AG10803 (cell line): ENCODE measurements at places on chromosomes 11 and 22.

- DNase-seq: no peak
Observed at GRCh38 chr11:57299150-57299737, 25.5 kb downstream of the TNKS1BP1 start.

DNA sequence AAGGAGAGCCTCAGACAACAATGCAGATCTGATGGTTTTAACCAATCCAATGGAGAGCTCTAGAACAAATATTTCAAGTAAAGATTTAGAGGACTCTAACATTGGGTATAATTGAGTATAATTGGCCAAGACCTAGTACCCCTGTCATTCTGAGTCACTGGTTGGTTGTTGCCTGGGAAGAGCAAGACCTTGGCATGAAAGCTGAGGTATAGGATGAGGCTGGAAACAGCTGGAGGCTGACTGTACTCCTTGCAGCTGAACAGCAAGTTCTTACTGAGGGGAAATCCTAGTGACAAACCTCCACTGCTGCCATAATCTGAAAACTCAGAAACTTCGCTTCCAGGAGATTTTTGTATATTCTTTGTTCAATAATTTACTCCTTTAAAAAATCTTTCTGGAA is 54.3 kb upstream of the MUC15 start:
- DNase-seq: peak; percentile 10

- no peak for DNase-seq
Observed at GRCh38 chr22:38839686-38840085, 4.1 kb downstream of the NPTXR start.

DNA sequence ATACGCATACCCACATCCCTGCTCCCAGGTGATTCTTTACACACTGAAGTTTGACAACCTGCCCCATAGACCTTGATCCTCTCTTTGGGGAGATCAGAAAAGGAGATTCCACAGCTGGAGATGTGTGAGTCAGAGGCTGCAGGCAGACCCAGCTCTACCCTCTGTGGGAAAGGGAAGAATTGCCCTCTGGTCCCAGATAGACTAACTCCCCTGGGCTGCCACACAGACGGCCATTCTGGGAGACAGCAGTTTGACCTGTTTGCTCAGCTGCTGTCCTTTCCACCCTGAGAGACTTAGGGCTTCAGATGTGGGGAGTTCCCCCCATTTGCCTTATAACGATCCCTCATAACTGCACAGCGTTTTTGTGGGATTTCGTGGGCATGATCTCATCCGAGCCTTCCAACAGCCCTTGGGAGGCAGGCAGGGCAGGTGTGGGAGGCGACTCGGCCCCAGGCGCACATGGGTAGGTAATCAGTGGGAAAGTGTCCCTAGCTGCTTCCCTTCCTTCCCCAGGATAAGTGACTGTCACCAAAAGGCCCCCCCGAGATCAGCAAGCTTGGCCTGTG is 14.1 kb downstream of the FAM83F start:
- DNase-seq: no peak

DNA sequence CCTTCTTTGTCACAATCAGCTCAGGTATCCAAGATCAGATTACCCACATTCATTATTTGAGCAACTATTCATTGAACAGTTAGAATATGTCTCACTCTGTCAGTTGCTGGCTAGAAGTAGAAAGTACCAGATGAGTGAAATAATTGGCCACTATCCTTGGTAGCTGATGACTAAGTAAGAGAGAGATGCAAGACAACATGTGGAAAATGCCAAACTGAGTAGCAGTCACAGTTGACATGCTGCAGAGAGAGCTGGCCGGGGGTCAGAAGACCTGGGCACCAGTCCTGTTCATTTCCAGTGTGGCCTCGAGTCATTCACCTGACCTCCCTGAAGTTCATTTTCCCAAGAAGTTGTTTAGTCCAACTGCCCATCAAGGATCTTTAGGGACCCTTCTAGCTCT is 22.5 kb upstream of the SMIM35 start:
- DNase-seq: peak; percentile 40

GRCh38 chr11:72203163-72203562 is 11.2 kb downstream of the FOLR1 start:
- no peak for DNase-seq

- no peak for DNase-seq
Observed at GRCh38 chr11:6285019-6285418, 25.4 kb downstream of the CCKBR start.

- DNase-seq: no peak
Observed at GRCh38 chr11:79507706-79508105, 66.9 kb upstream of the TENM4 start.

DNA sequence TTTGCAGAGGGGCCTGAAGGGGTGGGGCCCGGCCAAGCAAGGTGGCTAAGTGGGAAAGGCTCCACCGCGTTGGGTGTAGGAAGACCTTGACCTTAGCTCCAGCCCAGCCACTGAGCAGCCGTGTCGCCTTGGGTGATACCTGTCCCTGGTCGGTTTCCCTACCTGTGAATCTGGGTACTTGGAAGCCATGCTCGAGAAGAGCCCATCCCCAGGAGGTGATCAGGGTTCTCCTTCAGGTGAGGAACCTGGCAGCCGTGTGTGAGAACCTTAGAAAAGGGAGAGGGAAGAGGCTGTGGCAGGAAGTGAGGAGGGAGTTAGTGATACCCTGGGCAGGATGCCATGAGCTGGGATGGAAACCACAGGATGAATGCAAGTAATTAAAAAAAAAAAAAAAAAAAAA is 21.6 kb downstream of the PPARA start:
- DNase-seq: peak; percentile 90

- DNase-seq: peak; percentile 52
Observed at GRCh38 chr11:112226831-112227401, 688 bp downstream of the PTS start.

DNA sequence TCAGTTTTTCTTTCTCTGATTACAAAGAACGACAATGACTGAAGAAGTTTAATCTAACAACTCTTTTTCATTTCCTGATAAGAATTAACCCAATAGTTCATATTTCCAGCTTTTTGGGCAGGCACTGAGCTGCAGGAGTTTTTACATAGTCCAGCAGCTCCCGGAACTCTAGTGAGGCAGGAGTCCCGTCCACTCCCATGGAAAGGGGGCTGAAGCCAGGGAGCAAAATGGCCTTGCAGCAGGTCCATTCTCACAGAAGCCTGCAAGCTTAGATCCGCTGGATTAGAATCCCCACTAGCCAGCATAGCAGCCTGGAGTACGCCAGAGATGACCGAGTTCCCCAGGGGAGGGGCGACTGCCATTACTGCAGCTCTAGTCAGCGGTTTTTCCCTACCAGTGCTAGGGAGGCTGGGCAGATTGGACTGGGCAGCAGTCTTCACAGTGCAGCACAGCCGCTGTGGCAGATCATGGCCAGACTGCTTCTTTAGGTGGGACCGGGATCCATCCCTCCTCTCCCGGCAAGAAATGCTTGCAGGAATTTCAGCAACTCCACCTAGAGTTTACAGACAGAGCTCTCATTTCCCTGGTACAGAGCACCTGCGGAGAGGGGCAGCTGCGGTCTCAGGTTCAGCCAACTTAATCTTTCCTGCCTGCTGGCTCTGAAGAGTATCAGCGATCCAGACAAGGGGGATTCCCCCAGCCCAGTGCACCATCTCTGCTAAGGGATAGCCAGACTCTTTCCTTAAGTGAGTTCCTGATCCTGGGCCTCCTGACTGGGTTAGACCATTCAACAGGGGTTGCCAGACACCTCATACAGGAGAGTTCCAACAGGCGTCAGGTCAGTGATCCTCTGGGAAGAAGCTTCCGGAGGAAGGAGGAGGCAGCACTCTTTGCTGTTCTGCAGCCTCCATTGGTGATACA is 742 bp upstream of the CASP4 start:
- peak; percentile 48 for DNase-seq

DNA sequence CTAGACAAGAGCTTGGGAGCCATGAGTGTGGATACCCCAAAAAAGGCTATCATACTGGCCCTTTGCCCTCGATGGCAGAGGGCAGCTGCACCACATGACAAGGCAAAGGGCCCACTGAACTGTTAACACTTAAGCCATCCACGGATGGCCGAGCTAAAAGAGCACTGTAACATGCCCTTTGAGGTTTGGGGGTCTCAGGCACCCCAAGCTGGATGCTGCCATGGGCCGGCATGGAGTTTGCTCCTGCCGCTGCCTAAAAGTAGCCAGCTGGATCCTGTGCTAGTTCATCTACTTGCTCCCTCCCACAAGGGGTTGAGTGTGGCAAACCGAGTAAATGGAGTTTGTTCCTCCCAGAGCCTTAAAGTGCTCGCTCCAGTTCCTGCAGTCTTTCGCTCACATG is 383.2 kb upstream of the LRRC4C start:
- no peak for DNase-seq

DNA sequence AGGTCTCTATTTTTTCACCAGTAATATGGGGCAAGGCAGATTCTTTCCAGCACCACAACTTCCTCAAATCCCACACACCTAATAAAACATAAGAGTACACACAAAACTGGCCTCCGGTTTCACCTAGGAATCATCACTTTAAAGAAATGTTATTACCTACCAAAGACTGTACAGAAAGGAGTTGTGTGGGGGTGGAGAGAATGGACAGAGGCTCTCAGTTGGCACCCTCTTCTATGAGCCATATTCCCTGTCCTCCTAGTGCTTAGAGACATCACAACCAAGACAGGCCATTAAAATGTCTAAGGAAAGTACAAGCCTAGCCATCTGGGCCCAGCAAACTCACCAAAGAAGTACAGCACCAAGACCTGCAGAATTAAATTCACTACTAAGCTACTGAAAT is 56.1 kb downstream of the RBFOX2 start:
- peak; percentile 23 for DNase-seq

GRCh38 chr11:110207123-110207522 is 89.3 kb downstream of the RDX start:
- DNase-seq: no peak

- no peak for DNase-seq
Observed at GRCh38 chr11:65310736-65311135, 3.9 kb upstream of the CDC42EP2 start.

DNA sequence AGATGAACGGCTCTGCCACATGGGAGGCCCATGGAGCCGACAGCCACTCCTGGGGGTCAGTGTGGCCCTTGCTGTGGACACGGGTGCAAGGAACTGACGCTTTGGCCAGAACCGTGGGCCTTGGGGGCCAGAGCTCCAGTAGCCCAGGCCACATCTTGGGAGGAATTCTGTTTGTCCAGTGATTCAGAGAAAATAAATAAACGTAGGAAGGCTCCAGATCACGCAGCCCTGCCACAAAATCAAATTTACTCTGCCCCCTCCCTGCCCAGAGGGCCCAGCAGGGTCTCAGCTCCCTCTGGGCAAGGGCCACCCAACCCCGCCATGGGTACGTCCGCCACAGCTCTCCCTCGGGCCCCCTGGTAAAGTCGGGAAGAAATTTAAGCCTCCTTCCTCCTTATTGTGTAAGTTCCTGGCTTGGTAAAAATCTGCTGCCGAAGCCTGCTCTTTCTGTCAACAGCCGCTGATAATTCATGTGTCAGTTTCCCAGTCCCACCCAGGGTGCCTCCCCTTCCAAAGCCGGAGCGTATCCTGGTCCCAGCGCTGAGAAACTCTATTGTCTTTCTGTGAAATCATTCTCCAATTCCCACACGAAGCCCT is 6.9 kb upstream of the MUC5AC start:
- peak; percentile 18 for DNase-seq

DNA sequence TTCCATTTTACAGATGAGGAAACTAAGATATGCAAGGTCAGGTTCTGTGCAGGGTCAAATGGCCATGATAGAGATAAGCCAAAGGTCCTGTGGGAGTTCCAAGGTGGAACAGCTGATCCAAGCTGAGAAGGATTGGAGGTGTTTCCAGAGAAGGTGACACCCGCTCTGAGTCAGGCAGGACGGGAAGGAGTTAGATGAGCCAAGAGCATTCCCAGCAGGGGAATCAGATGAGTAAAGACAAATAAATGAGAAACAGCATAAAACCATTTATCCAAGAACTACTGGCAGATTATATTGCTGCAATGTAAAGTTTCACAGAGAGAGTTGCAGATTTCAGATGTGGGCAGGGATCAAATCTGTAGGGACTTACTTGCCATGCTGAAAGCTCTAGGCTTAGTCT is 18.9 kb upstream of the HEPHL1 start:
- peak; percentile 2 for DNase-seq
